ENCODE measurements at places on chromosomes 6 and 20.

- no peak for DNase-seq
These were observed 14.6 kb downstream of the EDN3 start for GRCh38 chr20:59314997-59315396.

DNA sequence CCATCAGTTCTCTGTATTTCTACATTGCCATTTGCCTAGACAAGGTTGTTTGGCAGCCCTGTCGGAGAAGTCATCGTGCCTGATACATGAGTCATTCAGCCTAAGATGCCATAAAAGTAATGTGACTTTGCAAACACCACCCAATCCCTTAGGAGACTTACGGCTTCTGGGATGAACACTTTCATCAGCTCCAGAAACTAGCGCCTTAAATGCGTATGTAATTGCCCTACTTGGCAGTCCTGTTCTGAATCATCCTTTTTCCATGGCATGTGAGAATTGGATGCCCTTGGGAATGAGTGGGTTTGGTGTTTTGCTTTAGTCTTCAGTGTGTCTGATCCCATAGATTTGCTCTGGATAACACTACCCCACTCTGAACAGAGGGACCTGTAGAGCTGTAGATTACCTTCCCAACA is 158.5 kb downstream of the SASH1 start:
- DNase-seq, result peak; percentile 37

DNA sequence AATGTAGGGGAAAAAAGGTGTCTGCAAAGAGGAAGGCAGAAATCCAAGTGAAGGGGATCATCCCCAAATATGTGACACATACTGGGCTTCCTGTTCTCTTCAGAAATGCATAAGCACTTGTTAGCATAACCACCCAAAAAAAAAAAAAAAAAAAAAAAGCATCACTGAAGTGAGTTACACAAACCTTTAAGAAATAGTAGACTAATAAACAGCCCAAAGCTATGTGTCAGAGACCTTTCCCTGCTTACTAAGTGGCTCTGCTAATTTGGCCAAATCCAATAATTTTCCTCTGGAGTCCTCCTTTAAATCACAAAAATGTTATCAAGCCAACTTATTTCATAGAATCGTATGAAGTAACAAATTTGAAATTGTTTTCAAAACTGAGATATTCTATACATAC is 7.5 kb upstream of the DST start:
- no peak for DNase-seq

DNA sequence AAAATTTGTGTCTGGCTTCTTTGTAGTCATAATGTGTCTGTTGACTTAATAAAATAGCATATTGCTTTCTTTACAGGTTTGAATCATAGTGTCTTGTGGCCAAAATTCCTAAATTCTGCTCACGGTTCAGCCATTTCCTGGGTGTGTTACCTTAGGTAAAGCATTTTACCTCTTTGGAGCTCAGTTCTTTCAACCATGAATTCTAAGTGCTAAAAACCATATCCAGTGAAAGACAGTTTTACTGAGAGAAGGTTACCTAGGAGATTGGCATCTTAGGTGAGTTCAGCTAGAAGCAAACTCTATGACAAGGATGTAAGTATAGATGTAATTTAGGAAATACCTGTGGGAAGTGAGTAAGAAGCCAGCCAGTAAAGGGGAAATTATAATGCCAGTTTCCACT is 20.7 kb downstream of the CRYBG1 start:
- no peak for DNase-seq

DNA sequence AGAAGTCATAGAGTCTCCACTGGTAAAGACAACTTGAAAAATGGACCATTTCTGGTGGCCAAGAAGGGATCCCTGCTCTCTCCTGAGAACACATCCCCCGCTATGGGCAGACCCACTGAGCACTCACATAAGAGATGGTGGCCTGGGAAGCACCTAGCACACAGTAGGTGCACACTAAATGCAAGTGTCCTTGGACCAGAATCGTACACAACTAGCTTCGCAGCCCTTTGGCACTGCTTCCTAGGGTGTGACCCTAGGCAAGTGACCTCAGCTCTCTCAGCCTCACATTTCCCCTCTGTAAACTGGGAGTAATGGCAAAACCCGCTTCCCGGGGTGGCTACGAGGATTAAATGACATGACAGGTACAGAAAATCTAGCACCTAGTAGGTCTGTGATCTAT is 35.1 kb downstream of the KCNB1 start:
- DNase-seq, result no peak

DNA sequence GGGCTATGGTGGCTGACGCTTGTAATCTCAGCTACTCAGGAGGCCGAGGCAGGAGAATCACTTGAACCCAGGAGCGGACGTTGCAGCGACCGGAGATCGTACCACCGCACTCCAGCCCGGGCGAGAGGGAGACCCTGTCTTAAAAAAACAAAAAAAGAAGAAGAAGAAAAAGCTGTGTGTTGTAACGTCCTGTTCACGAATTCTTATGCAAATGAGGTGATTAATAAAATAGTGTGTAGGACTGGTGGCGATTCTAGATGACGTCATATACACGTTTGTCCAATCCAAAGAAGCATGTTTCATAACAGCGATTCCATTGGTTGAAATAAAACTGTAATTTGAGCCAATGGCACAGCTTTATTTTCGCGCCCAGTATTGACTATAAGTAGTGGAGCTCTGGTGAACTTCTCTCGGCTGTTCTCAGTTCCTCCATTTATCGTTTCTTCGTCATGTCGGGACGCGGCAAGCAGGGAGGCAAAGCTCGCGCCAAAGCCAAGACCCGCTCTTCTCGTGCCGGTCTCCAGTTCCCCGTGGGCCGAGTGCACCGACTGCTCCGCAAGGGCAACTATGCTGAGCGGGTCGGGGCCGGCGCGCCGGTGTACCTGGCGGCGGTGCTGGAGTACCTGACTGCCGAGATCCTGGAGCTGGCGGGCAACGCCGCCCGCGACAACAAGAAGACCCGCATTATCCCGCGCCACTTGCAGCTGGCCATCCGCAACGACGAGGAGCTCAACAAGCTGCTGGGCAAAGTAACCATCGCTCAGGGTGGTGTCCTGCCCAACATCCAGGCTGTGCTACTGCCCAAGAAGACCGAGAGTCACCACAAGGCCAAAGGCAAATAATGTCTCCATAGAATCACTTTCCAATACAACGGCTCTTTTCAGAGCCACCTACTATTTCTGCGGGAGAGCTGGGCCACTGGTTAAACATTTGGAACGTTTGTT is 47.0 kb downstream of the OR2B2 start:
- DNase-seq, result peak; percentile 85

- DNase-seq, result no peak
These were observed 78.8 kb upstream of the DEFB112 start for GRCh38 chr6:50128420-50129005.

GRCh38 chr6:42436825-42437224 is 14.9 kb downstream of the TRERF1 start:
- DNase-seq, result no peak

- no peak for DNase-seq
These were observed 46.9 kb downstream of the PCSK2 start for GRCh38 chr20:17273717-17274116.

GRCh38 chr6:140345935-140346334 is 971.5 kb upstream of the CITED2 start:
- no peak for DNase-seq

All from colonic mucosa (tissue), 4 donors.